Activated CD4-positive, alpha-beta T cell treated with anti-CD3 and anti-CD28 coated beads, Interleukin-2, amount 10 ng/mL, durations not matched to agents 7 days and 5 days (primary cell): ENCODE measurements at places on chromosomes 4 and X. TPM values are rescaled to one million over a fixed set of nuclear protein-coding genes. Genes with fewer than 3 reads are reported as not detected.
A peak's percentile ranks its signal among the peaks of the same experiment; 100 is the strongest.

Gene GLOD5
- not detected for total RNA-seq

Gene RPS6KA6
- total RNA-seq, result not detected

Gene CHIC2
- 18.9 TPM for total RNA-seq

Gene SERTM2
- not detected for total RNA-seq

Gene ARHGEF6
- total RNA-seq, result 122 TPM

Gene STX18
- 25.8 TPM for total RNA-seq

Gene MAGEA1
- not detected for total RNA-seq

Gene MAP7D2
- 0.21 TPM for total RNA-seq

Gene RTL9
- not detected for total RNA-seq

Gene PPP1R2C
- not detected for total RNA-seq

Gene SPRY1
- 7.4 TPM for total RNA-seq

Gene GASK1B
- not detected for total RNA-seq

Gene NKX1-1
- total RNA-seq, result not detected

Gene AR
- total RNA-seq, result not detected

Gene ADH1A
- not detected for total RNA-seq

Gene TMA16
- 31.2 TPM for total RNA-seq

Gene MAGED4
- 0.35 TPM for total RNA-seq

Gene MAD2L1
- 51.9 TPM for total RNA-seq

Gene AFF2
- 0.69 TPM for total RNA-seq

Gene SPOCK3
- total RNA-seq, result not detected

Gene LPAR4
- not detected for total RNA-seq

DNA sequence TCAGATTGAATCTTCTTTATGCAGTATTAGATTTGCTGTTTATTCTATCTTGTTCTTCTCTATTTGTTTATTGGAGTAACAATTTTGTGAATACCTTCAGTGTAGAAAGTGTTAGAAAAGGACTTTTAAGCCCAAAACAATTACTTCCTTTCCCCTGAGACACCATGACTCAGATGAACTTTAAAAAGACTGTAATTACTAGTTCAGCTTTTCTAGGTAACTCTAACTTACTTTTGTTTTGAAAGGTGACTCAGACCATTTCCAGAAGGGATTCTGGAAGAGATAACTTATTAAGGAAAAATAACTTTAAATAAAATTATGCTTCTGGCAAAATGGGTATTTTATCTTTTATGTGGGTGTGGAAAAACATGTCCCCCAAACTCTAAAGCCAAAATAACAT, 561.5 kb upstream of the PCDH10 start:
- no peaks in the 10 kb centered on the region for H3K27me3 ChIP-seq
- DNase-seq, result no peak
- no peaks in the 10 kb centered on the region for H3K36me3 ChIP-seq
- no peak overlapping the region for H3K4me3 ChIP-seq

DNA sequence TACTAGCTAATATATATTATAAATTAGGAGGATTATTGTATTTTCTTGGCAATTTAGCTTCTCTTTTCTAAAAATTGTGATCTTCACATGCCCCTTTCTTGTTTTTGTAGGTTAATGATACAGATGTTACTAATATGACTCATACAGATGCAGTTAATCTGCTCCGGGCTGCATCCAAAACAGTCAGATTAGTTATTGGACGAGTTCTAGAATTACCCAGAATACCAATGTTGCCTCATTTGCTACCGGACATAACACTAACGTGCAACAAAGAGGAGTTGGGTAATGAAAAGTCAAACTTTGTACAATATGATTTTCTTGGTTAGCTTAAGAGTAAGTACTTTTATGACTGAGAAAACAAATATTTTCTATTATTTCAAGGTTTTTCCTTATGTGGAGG, 74.1 kb downstream of the SLC10A6 start:
- no peaks in the 10 kb centered on the region for H3K27me3 ChIP-seq
- H3K4me1 ChIP-seq, result no peaks in the 10 kb centered on the region
- H3K36me3 ChIP-seq, result no peaks in the 10 kb centered on the region
- no peak for DNase-seq
- H3K4me3 ChIP-seq, result no peak overlapping the region

DNA sequence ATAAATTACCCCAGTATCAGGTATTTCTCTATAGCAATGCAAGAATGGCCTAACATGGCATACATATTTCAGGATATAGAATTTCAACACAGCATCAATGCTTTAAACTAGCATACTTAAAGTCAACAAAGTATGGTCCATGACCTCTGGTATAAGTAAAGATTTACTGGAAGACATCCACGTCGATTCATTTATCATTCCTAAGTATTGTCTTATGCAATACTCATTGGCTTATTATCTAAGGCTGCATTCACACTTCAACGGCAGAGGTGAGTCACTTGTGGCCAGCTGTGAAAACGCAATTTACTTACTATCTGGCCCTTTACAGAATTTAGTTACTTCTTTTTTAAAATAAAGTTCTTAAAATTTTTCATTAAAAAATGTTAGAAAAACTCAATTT, 42.6 kb downstream of the ADGRA3 start:
- no peak for DNase-seq
- H3K4me1 ChIP-seq, result peaks cover 4% of the 10 kb centered on the region
- no peaks in the 10 kb centered on the region for H3K36me3 ChIP-seq
- H3K27me3 ChIP-seq, result no peaks in the 10 kb centered on the region
- no peak overlapping the region for H3K27ac ChIP-seq

- H3K27ac ChIP-seq, result no peak overlapping the region
- H3K4me3 ChIP-seq, result no peak overlapping the region
- DNase-seq, result no peak
- H3K27me3 ChIP-seq, result peaks cover 19% of the 10 kb centered on the region
- no peaks in the 10 kb centered on the region for H3K4me1 ChIP-seq
Observed at GRCh38 chr4:38190717-38191178, 230.6 kb downstream of the PTTG2 start.

DNA sequence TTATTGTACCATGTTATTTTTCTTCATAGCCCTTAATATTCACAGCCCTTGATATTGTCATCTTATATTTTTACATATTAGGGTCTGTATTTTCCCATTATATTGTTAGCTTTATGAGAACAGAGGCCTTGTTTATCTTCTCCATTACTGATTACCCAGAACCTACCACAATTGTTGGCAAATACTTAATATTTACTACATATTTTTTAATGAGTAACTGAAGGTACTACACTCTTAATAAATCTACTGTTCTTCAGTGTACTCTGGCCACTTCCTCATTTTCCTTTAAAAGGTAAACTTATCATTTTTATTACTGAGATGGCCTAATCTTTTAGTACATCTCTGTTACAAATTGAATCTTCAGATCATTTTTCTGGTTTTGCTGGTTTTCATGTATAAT, 133.5 kb downstream of the COL4A5 start:
- DNase-seq, result no peak
- H3K27me3 ChIP-seq, result no peaks in the 10 kb centered on the region
- no peak overlapping the region for H3K4me3 ChIP-seq
- H3K36me3 ChIP-seq, result no peaks in the 10 kb centered on the region
- H3K27ac ChIP-seq, result no peak overlapping the region

DNA sequence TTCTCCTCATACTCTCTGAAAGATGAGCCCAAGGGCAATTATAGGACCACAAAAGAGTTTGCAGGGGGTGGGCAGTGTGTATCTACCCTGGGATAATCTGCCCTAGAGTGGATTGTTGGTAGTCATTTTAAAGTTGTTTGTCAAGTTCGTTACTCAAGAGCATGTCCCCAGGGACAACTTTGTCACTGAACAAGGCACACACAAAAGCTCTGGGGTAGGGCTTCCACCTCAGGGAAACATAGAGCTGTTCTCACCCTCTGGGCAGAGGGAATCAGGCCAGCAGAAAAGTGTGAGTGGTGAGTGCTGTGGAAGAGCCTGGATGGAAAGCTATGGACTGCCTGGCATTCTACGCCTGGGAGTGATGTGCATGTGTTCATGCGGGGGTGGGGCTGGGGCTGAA, 23.3 kb upstream of the LEF1 start:
- no peak overlapping the region for H3K27ac ChIP-seq
- no peak for DNase-seq
- H3K4me1 ChIP-seq, result peaks cover 12% of the 10 kb centered on the region
- no peaks in the 10 kb centered on the region for H3K36me3 ChIP-seq
- H3K27me3 ChIP-seq, result no peaks in the 10 kb centered on the region

- DNase-seq, result no peak
- no peak overlapping the region for H3K4me3 ChIP-seq
- peaks cover 4% of the 10 kb centered on the region for H3K27me3 ChIP-seq
Observed at GRCh38 chr4:10623862-10624261, 60.7 kb downstream of the CLNK start.

DNA sequence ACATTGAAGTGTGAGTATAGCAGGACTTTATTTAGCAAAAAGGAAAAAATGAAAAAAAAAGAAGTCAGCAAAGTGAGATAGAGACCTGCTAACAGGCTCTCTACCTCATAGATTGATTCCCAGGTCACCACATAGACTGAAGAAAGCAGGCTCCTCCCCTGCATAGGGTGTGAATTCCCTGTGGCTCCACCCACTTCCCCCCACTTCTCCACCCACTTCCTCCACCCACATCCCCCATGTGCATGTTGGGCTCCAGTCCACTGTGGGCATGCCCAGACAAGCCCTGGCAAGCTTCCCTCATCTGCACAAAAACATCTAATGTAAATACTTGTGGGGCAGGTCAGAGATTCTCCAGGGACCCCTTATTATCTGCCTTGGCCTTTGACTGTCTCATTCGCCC, 97.8 kb downstream of the TMEM47 start:
- no peak overlapping the region for H3K4me3 ChIP-seq
- H3K27me3 ChIP-seq, result no peaks in the 10 kb centered on the region
- H3K27ac ChIP-seq, result no peak overlapping the region
- no peaks in the 10 kb centered on the region for H3K4me1 ChIP-seq
- DNase-seq, result peak; percentile 5

- peak overlapping the region; percentile 66 for H3K4me3 ChIP-seq
- H3K27me3 ChIP-seq, result no peaks in the 10 kb centered on the region
- H3K27ac ChIP-seq, result peak overlapping the region; percentile 92
- peaks cover 4% of the 10 kb centered on the region for H3K36me3 ChIP-seq
- peaks cover 68% of the 10 kb centered on the region for H3K4me1 ChIP-seq
Observed at GRCh38 chrX:41116948-41117347, 31.7 kb downstream of the USP9X start.

DNA sequence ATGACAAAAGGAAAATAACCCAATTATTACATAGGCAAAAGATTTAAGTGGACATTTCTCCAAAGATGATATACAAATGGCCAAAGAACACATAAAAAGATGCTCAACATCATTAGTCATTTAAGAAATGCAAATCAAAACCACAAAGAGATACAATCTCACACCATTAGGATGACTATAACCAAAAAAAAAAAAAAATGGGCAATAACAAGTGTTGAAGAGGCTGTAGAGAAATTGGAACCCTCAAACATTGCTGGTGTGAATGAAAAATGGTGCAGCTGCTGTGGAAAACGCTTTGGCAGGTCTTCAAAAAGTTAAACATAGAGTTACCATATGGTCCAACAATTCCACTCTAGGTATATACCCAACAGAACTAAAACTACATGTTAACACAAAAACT, 5.6 kb upstream of the PRDX4 start:
- H3K4me1 ChIP-seq, result peaks cover 36% of the 10 kb centered on the region
- no peak for DNase-seq
- H3K36me3 ChIP-seq, result no peaks in the 10 kb centered on the region
- no peaks in the 10 kb centered on the region for H3K27me3 ChIP-seq

GRCh38 chr4:161134795-161135194, 1029.0 kb downstream of the FSTL5 start:
- H3K36me3 ChIP-seq, result no peaks in the 10 kb centered on the region
- H3K4me1 ChIP-seq, result no peaks in the 10 kb centered on the region
- H3K4me3 ChIP-seq, result no peak overlapping the region

DNA sequence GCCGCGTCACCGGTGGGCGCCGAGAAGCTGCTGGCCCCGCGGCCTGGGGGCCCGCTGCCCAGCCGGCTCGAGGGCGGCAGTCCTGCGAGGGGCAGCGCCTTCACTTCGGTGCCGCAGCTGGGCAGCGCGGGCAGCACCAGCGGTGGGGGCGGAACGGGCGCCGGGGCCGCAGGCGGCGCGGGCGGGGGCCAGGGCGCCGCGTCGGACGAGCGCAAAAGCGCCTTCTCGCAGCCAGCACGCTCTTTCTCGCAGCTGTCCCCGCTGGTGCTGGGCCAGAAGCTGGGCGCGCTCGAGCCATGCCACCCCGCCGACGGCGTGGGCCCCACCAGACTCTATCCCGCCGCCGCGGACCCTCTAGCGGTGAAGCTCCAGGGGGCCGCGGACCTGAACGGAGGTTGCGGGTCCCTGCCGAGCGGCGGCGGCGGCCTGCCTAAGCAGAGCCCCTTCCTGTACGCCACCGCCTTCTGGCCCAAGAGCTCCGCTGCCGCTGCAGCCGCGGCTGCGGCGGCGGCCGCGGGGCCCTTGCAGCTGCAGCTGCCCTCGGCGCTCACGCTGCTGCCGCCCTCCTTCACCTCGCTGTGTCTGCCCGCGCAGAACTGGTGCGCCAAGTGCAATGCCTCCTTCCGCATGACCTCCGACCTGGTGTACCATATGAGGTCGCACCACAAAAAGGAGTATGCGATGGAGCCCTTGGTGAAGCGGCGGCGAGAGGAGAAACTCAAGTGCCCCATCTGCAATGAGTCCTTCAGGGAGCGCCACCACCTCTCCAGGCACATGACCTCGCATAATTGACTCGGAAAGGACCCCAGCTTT, 5.6 kb downstream of the PRDM8 start:
- peak overlapping the region; percentile 85 for H3K27ac ChIP-seq
- peaks cover 19% of the 10 kb centered on the region for H3K4me1 ChIP-seq
- peaks cover 40% of the 10 kb centered on the region for H3K27me3 ChIP-seq
- peak overlapping the region; percentile 80 for H3K4me3 ChIP-seq

DNA sequence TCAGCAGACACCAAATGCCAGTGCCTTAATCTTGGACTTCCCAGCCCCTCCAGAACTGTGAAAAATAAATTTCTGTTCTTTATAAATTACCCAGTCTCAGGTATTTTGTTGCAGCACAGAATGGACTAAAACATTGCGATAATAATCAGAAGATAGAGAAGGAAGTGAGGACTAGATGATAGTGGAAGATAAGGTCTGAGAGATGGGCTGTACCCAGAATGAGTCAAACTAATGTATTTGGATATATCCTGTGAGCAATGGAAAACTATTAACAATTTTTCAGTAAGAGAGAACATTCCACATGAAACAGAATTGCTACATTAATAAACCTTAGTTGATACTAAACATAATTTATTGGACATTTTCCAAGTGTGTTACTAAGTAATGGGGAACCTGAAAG, 93.3 kb downstream of the FANCB start:
- no peaks in the 10 kb centered on the region for H3K36me3 ChIP-seq
- no peak overlapping the region for H3K4me3 ChIP-seq
- H3K27me3 ChIP-seq, result no peaks in the 10 kb centered on the region
- DNase-seq, result no peak

DNA sequence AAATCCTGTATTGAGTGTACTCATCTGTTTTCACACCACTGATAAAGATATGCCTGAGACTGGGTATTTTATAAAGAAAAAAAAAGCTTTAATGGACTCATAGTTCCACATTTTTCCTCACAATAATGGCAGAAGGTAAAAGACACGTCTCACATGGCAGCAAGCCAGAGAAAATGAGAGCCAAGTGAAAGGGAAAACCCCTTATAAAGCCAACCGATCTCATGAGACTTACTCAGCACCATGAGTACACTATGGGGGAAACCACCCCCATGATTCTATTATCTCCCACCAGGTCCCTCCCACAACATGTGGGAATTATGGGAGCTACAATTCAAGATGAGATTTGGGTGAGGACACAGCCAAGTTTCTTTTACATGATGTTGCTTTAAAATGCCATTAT, 171.9 kb downstream of the GALNTL6 start:
- no peak overlapping the region for H3K27ac ChIP-seq
- no peak for DNase-seq
- H3K27me3 ChIP-seq, result no peaks in the 10 kb centered on the region
- H3K4me1 ChIP-seq, result no peaks in the 10 kb centered on the region
- no peak overlapping the region for H3K4me3 ChIP-seq

GRCh38 chrX:3271183-3271833, 75.1 kb downstream of the MXRA5 start:
- H3K27ac ChIP-seq, result no peak overlapping the region
- no peaks in the 10 kb centered on the region for H3K4me1 ChIP-seq
- no peaks in the 10 kb centered on the region for H3K27me3 ChIP-seq
